ENCODE measurements at places on chromosomes 16 and 17.

DNA sequence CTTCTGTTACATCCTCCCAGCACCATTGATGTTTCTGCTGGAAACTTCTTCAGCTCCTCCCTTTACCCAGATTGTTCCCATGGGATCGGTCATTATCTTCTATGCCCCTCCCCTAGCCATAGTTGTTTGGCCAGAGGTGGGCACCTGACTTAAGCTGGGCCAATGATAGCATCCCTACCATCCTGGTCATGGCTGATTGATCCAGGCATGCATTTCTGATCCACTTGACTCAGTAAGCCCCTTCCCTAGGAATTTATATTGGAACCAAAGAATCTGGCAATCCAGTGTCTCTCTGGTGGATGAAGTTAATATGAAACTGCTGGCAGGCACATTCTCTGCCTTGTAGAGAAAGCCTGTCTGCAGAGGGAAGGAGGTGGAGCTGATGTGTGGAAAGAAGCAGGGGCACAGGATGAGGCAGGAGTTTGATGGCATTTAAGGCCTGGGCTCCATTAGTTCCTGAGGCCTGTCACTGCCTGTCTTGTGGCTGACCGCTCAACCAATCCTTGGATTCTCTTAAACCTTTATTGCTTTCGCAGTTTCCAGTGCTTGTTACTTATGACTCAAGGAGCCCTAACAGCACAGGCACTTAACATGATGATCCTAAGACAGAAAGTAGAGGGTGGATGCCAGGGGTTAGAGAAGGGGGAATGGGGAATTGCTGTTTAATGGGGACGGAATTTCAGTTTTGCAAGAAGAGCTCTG is 152.4 kb downstream of the ABCC12 start:
- no peak for DNase-seq

DNA sequence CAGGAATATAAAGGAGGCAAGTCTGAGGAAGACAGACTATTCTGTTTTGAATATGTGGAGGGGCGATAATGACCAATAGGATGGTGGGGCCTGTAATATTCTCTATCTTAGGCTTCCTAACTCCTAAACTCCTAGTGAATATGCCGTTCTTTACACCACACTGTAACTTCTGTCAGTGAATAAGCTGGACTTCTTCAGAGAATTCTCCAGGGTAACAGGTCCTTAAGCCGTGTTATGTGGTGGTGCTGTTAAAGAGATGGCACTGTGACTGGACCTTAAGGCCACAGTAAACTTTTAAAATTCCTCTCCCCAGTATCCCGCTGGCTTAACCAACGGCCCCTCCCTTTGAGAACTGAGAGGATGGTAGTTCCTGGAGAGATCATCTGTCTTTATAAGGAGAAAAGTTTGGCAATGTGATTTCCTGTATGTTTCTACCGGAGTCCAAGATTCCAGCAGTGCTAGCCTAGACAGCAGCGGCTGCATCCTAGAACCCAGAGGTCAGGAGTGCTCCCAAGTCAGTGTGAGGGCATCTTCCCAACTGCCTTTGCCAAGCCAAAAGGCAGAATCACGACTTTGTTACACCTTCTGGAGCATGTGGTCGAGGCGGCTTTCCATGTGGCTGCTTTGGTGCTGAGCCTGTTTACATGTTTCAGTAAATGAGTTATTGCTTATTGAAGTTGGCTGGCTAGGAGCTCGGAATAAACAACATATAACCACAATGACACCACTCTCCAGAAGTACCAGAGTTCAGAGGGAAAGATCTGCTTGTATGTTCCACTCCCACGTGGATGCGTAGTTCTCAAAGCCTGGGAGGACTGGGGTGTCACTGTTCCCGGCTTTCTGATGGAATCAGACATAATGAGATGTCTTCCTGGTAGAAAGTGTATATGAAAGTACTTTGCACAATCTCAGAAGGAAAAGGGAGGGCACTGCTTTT is 41.0 kb downstream of the TUBD1 start:
- no peak for DNase-seq

GRCh38 chr16:74570412-74571301 is 36.3 kb downstream of the GLG1 start:
- no peak for DNase-seq

DNA sequence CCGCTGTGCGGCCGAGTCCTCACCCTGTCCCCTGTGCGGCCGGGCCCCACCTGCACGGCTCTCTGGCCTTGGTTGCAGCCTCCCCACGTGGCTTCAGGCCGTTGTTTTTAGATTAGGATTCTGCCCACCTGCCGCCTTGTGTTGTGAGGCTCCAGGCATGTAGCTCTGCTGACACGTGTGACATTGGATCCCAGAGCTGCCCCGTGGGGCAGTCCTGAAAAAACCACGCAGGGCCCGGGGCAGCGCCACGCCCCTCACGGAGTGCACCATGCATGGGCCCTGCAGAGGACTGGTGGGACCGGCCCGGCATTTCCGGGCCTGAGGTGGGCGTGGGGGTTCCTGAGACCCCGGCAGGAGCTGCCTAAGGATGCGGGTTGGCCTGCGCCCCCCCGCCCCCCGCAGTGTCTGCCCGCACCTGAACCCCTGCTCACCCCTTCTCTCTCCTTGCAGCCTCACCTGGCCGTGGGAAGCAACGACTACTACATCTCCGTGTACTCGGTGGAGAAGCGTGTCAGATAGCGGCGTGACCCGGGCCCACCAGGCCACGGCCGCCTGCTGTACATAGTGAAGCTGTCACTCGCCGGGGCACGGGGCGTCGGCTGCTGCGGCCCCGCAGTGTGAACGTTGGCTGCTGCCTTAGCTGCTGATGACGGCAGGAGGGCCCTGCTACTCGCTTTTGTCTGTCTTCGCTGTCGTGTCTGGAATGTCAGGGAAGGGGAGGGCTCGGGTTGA is 27.7 kb upstream of the CHMP6 start:
- DNase-seq = no peak

- no peak for DNase-seq
These were observed 19.1 kb downstream of the CDIP1 start for GRCh38 chr16:4519274-4520058.

DNA sequence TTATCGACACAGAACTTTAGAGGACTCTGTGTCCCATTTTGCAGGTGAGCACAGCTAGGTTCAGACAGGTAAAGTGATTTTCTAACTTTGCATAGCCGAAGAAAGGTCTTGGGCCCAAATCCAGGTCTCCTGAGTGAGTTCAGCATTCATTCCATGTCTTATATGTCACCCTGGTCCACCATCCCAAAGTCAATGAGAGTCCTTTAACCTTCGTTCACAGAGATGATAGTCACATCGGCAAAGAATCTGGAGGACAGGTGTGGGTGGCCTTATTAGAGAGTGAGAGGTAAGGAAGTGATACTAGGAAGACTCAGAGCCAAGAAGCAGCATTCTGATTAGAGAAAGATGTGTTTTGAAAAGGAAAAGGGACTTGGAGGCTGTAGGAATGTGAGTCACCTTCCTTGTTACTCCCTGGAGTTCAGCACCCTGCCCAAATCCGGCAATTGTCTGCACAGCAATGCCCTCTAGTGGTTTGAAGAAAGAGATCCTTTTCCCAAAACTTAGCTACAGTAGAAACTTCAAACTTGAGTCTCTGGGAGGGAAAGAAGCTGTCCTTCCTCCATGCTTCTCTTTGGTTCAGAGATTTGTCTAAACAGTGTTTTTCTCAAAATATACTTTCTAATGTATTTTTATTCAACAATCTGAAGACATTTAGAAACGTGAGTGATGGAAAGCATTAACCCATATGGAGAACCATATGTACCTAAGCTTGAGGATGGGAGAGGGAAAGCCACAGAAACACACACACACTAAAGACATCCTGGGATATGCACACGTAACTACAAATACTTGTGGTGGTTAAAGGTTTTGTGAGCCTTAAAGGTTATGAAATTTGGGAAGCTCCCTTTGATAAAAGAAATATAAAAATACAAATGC is 96.4 kb upstream of the SHISA6 start:
- DNase-seq = no peak

GRCh38 chr16:56870276-56870888 is 5.4 kb downstream of the SLC12A3 start:
- DNase-seq = no peak

- DNase-seq = no peak
These were observed 5.5 kb upstream of the C16orf96 start for GRCh38 chr16:4550591-4550990.

GRCh38 chr16:57016301-57016700 is 26.9 kb downstream of the NLRC5 start:
- no peak for DNase-seq

DNA sequence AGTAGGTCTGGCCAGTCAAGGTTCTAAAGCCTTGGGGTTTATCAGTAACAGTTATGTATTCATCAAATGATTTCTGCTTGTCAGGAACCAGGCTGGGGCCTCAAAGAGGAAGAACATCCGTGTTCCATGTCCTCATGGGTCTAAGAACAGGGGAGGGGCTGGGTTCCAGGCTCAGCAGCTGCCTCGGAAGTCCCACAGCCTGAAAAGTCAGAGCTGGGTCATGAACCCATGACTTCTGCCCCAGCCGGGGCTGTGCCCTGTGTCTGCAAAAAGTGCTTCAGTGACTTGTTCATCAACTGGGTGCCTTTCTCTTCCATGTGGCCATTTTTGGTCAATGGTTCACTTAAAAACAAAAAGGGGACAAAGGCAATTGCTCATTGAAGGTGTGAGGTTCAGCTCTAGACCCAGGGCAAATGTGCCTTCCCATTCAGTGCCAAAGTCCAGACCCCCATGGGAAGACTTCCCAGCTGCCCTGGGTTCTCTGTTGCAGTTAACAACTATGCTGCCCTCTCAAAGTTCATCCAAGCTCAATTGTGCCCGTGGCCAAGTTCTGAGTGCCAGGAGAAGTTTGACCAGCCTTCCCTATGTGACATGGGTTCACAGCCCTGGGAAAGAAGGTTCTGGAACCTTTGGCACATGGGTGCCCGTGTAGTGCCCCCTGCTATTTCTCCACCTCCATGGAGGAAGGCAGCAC is 18.5 kb downstream of the TBKBP1 start:
- DNase-seq = no peak

DNA sequence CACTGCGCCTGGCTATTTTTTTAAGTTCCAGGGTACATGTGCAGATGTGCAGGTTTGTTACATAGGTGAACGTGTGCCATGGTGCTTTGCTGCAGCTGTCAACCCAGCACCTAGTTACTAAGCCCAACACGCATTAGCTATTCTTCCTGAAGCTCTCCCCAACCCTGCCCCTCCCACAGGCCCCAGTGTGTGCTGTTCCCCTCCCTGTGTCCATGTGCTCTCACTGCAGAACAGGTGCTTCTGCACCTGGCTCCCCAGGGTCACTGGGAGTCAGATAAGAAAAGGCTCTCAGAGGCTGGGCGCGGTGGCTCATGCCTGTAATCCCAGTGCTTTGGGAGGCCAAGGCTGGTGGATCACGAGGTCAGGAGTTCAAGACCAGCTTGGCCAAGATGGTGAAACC is 6.2 kb downstream of the HASPIN start:
- DNase-seq = no peak

DNA sequence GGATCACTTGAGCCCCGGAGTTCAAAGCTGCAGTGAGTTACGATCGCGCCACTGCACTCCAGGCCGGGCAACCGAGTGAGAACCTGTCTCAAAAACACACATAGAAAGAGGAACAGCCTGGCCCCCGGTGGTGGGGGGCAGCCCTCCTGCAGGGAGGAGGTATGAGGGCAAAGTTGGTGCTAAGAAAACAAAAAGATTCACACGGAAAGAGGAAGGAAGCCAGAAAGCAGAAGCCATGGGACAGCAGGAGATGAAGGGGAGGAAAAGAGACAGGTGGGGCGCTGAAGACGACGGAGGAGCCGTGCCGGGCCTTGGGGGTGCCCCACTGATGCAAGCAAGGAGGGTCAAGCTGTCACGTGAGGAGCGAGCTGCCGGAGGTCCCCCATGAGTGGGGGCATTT is 8.2 kb upstream of the C16orf74 start:
- DNase-seq = no peak

- no peak for DNase-seq
These were observed 13.2 kb upstream of the MAP2K6 start for GRCh38 chr17:69401251-69401650.

DNA sequence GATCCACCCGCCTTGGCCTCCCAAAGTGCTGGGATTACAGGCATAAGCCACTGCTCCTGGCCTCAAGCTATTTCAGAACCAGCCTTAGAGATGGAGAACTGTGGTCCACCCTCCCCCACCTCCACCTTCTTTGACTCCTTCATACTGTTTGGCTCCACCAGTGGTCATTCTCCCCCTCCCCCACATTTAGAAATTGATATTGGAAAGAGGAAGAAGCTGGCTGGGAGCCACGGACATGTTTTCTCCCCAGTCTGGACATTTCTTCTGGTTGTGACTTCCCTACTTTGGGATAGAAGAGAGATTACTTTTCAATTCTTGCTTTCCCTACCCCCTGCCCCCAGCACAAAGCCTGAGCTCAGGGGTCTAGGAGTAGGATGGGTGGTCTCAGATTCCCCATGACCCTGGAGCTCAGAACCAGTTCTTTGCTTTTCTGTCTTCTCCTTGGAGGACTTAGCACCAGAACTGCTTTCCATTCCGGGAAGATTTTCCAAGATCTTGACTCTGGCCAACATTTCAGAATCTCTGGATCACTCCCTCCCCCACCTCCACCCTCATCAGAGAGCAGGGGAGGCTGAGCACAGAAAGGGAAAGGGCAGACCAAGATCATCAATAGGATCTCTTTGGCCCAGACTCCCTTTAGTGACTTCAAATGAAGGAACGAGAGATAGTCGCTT is 16.3 kb downstream of the CAVIN1 start:
- no peak for DNase-seq

GRCh38 chr16:60031740-60032139 is 1297.6 kb upstream of the GOT2 start:
- DNase-seq = no peak

GRCh38 chr17:30173649-30174048 is 57.0 kb downstream of the NSRP1 start:
- DNase-seq = no peak

DNA sequence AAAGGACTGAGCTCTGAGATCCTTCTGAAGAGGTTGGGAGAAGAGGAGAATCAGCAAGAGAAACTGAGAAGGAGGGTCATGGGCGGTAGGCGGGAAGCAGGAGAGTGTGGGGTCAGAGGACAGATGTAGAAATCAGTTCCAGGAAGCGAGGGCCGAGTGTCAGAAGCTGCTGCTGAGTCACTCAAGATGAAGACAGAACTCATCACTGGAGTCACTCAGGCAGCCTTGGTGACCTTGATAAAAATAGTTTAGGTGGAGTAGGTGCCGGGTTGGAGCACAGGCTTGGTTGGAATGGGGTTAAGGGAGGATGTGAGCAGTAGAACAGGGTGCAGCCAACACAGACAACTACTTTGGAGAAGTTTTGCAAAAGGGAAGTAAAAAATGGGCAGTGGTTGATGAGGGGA is 6.1 kb upstream of the ITGAM start:
- DNase-seq = no peak

GRCh38 chr16:55773859-55774549 is 58.9 kb downstream of the CES1 start:
- no peak for DNase-seq

- DNase-seq = no peak
These were observed 296.9 kb upstream of the HSBP1 start for GRCh38 chr16:83510906-83511305.

DNA sequence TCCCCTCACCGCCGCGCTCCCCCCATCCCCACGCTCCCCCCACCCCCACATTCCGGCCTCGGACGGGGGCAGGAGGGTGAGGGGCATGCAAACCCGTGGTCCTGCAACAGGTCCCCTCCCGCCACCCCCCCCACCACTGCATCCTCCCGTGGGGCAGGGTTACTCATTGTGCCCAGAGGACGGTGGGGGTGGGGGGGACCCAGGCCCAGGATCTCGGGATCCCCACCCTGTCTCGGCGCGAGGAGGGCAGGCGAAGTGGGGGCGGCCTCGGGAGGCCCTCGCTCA is 8.5 kb downstream of the SLC22A31 start:
- DNase-seq = no peak

- DNase-seq = no peak
These were observed 11.2 kb downstream of the PPY start for GRCh38 chr17:43931062-43931571.

Measured in T-helper 9 cell (primary cell).